Amygdala (tissue), 56 donors: ENCODE measurements at places on chromosomes 4 and X.

GRCh38 chrX:7925867-7926472 lies 1.2 kb downstream of the PNPLA4 start:
- DNase-seq, result peak; percentile 42

DNA sequence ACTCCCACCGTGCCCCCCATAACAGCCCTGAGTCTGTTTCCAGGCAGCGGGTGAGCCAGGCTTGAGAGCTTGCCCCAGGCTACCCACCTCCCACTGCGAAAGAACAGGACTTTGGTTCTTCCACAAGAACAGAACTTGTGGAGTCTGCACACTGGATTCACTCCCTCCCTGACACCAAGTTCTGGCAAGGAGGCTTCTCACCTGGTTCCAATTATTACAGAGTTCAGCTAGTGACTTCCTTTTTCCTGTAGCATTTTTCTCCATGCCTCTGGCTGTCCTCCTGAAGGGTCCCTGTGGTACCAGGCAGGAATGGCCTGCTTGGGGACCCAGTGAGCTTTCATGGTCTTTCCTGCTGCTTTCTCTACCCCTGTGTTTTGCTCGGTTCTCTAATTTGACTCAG lies 208.6 kb upstream of the SFRP2 start:
- DNase-seq, result no peak

DNA sequence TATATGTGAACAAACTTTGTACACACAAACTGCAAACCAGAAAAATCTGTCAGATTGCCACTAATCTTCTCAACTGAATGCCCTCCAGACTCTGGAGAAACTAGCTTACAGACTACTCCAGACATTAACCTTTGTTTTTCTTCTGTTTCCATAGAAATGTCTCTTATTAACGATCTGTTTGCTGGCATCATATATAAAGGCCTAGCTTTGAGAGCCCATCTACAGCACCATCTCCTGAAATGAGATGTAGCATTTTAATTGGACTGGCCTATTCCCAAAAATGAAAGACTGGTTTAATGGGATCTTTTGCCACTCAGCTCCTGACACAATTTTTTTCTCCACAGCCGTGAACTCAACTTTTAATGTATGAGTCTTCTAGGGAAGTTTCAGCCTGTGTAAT lies 266.0 kb upstream of the IL1RAPL1 start:
- no peak for DNase-seq

DNA sequence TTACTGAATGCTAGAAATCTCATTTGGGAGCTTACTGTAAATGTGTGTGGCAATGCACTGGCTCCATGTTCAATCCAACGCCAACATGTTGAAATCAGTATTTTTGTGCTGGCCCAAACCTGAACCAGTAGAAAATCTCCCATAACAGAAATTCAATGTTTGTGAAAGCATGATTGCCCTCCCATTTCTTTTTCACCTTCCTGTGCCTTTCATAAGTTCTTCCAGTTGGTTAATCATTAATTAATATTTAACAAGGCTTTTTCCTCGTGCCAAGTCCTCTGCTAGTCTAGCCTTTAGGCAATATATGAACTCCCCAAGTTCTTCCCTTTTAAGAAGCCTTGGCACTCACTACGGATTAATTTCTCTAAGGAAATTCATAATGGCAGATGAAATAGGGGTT lies 1.3 kb upstream of the PLS3 start:
- no peak for DNase-seq

GRCh38 chr4:42453612-42454011 lies 56.3 kb downstream of the SHISA3 start:
- no peak for DNase-seq

- DNase-seq, result no peak
Measured at GRCh38 chr4:2814627-2815270, 21.9 kb downstream of the SH3BP2 start.

DNA sequence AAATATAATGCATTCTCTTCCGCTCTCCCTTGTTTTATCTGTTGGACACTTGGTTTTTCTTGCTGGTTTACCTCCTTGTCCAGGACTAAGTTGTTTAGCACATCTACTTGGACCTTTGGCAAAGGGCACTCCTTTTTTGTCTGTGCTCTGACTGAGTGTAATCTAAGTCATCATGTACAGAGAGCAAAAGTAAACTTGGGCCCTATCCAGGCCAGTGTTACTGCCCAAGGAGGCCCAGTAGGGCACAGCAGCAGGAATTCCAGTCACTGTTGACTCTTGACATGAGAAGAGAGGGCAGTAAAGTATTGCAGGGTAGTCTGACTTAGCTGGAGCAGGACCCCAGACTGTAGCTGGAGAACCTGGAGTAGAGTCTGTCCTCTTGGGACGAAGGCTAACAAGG lies 445.5 kb downstream of the ZIC3 start:
- no peak for DNase-seq
